Transverse colon (tissue), 4 donors: ENCODE measurements at places on chromosomes 13 and 19. TPM values are rescaled to one million over a fixed set of nuclear protein-coding genes. Genes with fewer than 3 reads are reported as not detected.

GRCh38 chr19:55590617-55591016 is 8.7 kb downstream of the FIZ1 start:
- H3K4me1 ChIP-seq: peaks cover 8% of the 10 kb centered on the region
- no peak overlapping the region for H3K27ac ChIP-seq
- no peak for DNase-seq
- no peak overlapping the region for H3K4me3 ChIP-seq

DNA sequence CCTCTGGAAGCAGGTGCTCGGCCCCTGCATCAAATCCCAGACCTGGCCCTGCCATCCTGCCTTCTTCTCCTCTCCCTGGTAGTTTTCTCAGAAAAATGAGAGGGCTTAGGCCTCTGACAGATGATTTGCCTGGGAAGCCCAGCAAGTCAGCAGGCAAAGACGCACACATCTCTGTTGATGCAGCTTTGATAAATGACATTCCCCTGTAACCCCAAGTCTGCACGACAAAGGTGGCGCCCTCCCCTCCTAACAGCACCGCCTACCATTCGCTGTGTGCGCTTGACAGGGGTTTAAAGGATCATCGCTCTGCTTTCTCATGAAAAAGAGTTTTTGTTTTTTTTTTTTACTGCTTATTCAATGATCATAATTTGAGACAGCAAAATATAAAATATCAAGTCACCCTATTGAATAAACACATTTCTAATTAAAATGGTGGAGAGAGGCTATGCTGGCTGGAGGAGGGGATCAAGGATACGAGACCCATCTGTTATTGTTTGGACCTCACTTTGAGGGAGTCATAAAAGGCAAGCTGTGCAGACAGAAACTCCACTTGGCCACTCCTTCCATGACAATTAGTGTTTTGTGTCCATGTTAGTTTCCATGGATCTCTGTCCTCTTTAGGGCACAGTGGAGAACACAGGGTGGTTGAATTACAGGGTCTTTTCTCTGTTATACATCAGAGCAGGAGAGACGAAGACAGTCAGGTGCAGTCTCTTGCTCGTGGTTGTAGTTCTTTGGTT is 126.1 kb downstream of the FGF9 start:
- H3K27ac ChIP-seq: no peak overlapping the region
- H3K27me3 ChIP-seq: no peaks in the 10 kb centered on the region
- no peak overlapping the region for H3K4me3 ChIP-seq
- DNase-seq: no peak
- H3K36me3 ChIP-seq: no peaks in the 10 kb centered on the region

GRCh38 chr19:3548606-3549005 is 8.8 kb downstream of the MFSD12 start:
- no peaks in the 10 kb centered on the region for H3K27me3 ChIP-seq
- DNase-seq: no peak
- H3K36me3 ChIP-seq: no peaks in the 10 kb centered on the region
- H3K4me1 ChIP-seq: peaks cover 4% of the 10 kb centered on the region
- H3K27ac ChIP-seq: no peak overlapping the region

- no peak overlapping the region for H3K27ac ChIP-seq
- no peak for DNase-seq
- H3K36me3 ChIP-seq: no peaks in the 10 kb centered on the region
- no peak overlapping the region for H3K4me3 ChIP-seq
- H3K27me3 ChIP-seq: peaks cover 60% of the 10 kb centered on the region
Observed at GRCh38 chr19:17454576-17455071, 6.1 kb downstream of the NXNL1 start.

The ZNF728 gene
- total RNA-seq: not detected

The LRRC4B gene
- total RNA-seq: 1.00 TPM

The EMP3 gene
- total RNA-seq: 5.2 TPM

DNA sequence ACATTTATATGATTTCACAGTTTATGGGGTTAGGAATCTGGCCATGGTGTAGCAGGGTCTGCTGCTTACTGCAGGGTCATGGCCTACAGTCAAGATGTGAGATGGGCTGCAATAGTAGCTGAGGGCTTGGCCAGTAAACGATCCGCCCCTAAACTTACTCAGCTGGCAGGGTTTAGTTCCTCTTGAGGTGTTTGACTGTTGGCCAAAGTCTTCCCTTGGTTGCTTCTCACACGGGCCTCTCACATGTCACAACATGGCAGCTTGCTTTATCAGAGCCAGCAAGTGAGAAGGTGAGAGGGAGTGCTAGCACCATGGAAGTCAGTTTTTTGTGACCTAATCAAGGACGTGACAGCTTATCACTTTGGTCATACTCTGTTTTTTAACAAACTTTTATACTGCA is 77.1 kb downstream of the DNAJC3 start:
- no peaks in the 10 kb centered on the region for H3K4me1 ChIP-seq
- H3K27me3 ChIP-seq: no peaks in the 10 kb centered on the region
- DNase-seq: no peak
- no peak overlapping the region for H3K4me3 ChIP-seq
- H3K36me3 ChIP-seq: no peaks in the 10 kb centered on the region

- no peak for DNase-seq
- no peak overlapping the region for H3K4me3 ChIP-seq
- H3K27me3 ChIP-seq: no peaks in the 10 kb centered on the region
Observed at GRCh38 chr13:60282186-60282585, 114.8 kb upstream of the TDRD3 start.

DNA sequence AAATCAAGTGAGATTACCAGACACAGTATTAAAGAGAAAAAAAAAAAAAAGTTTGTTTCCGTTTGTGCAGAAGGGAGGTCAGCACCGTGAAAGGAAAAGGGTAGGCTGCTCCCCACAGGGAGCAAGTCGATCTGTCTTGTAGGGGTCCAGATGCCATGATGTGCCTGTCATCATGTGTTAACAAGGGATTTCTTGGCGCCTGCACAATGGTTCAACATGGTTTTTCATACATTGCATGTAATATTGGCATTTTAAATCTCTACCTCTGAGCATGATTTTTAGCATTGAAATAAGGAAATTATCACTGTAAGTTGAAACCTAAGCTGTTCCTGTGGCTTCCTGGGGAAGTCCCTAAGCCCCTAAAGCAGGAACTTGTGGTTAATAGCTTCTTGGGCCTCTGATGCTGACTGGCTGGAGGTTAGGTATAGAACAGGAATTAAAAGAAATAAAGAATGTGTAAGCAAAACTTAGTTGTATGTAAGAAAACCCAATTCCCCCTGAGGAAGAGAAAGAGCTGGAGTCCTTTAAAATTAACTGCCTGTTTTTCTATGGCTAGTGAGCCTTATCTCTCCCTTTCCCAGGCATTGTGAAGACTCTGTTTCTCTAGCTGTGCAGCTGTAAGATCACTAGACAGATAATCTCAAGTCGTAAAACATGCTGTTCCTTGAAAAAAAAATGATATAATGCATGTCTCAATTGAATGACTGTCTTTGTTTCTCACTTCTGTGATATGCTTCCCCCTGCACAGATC is 7.4 kb upstream of the FCGBP start:
- peaks cover 6% of the 10 kb centered on the region for H3K27me3 ChIP-seq
- DNase-seq: peak; percentile 55
- no peaks in the 10 kb centered on the region for H3K36me3 ChIP-seq

The ADGRE3 gene
- total RNA-seq: not detected

GRCh38 chr19:19662344-19662743 is 1.1 kb downstream of the ATP13A1 start:
- no peaks in the 10 kb centered on the region for H3K27me3 ChIP-seq
- no peak overlapping the region for H3K4me3 ChIP-seq
- DNase-seq: no peak
- peak overlapping the region; percentile 98 for H3K27ac ChIP-seq

DNA sequence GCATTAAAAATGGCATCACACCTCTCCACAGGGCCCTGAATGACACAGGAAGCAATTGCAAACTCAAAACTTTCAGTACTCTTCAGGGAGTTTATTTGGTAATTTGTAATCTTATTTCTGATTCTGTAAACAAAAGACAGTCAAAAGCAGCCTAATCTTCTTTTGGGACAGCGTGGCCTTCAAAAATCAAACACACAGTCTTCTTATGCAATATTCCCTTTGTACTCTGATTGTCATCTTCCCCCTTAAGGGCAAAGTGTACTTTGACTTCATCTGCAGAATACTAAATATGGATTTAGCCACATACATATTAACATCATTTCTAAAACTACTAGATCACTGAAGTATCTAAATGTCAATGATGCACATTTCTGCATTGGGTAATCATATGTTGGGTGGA is 322.0 kb downstream of the MZT1 start:
- H3K4me1 ChIP-seq: no peaks in the 10 kb centered on the region
- H3K36me3 ChIP-seq: no peaks in the 10 kb centered on the region
- H3K27me3 ChIP-seq: no peaks in the 10 kb centered on the region
- H3K4me3 ChIP-seq: no peak overlapping the region

- no peaks in the 10 kb centered on the region for H3K36me3 ChIP-seq
- no peak overlapping the region for H3K27ac ChIP-seq
- H3K4me3 ChIP-seq: no peak overlapping the region
- DNase-seq: no peak
Observed at GRCh38 chr19:35164418-35164817, 9.9 kb downstream of the FXYD5 start.

GRCh38 chr19:3671680-3672574 is 28.3 kb downstream of the PIP5K1C start:
- H3K4me3 ChIP-seq: peak overlapping the region; percentile 26
- peaks cover 48% of the 10 kb centered on the region for H3K4me1 ChIP-seq
- H3K27me3 ChIP-seq: no peaks in the 10 kb centered on the region
- no peak for DNase-seq

GRCh38 chr13:107713314-107713713 is 502.0 kb downstream of the LIG4 start:
- no peak overlapping the region for H3K27ac ChIP-seq
- H3K4me1 ChIP-seq: no peaks in the 10 kb centered on the region
- no peaks in the 10 kb centered on the region for H3K36me3 ChIP-seq

DNA sequence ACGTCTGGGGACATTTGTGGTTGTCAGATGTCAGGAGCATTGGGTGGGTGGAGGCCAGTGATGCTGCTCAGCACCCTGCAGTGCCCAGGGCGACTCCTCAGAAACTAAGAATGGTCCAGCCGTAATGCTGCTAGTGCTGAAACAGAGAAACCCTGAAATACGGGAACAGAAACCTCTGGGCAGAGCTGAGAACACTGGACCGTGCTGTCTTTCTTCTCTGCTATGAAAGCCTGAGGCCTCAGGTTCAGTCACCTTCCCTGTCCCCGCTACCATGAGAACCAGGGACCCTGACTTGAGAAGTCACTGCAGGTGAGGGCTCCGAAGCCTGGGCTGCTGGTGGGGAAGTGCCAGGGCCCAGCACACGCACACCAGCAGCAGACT is 13.4 kb downstream of the CAPS start:
- peaks cover 4% of the 10 kb centered on the region for H3K36me3 ChIP-seq
- H3K4me3 ChIP-seq: no peak overlapping the region
- H3K27ac ChIP-seq: peak overlapping the region; percentile 75
- peaks cover 15% of the 10 kb centered on the region for H3K4me1 ChIP-seq

The WDR88 gene
- total RNA-seq: not detected

DNA sequence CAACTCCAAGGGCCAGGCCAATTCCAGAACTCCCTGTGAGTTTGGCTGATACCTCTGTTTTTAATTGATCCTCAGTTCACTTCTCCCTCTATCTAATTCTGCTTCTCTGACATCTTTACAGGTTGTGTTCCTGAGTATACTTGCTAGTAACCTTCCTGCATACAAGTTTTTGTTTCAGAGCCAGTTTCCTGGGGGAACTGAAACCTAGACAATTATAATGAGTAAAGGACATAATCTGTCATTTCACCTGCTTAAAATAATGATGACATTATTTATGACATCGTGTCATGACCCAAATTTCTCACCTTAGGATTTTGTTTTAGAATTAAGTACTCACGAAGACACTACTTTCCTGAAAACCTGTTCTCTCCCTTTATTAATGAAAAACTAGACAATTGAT is 12.5 kb upstream of the MYCBP2 start:
- H3K4me3 ChIP-seq: no peak overlapping the region
- no peak overlapping the region for H3K27ac ChIP-seq
- H3K4me1 ChIP-seq: no peaks in the 10 kb centered on the region
- no peaks in the 10 kb centered on the region for H3K36me3 ChIP-seq

The LILRB2 gene
- 2.4 TPM for total RNA-seq

DNA sequence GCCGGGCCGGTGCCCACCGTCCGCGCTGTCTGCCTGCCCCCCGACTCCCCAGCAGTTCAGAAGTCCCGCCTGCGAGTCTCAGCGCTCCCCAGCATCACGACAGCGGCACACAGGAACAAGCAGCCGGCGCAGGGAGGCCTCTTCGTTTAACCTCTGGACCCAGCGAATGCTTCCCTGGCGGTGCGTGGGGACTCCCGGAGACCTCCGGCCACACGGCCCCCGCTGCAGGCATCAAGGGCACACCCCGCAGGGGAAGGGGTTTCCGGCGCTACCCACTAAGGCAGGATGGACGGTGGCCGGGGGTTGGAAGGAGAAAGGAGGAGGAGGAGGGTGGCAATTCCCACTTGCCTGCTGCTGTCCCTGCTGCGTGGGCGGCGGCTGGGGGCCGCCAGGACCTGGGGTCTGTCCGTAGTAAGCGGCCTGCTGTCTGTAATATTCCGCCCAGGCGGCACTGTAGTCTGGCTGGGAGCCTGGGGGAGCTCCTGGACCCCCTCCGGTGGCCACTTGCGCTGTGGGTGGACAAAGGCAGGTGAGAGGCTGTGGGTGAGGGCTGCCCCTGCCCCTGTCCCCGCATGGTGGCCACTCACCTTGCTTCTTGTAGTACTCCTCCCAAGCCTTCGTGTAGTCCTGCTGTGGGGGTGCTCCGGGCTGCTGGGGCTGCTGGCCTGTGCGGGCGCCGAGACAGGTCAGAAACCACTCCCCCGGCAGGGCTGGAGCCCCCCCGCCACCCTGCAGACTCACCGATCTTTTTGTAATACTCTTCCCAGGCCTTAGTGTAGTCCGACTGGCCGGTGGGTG is 9.6 kb downstream of the KHSRP start:
- peaks cover 3% of the 10 kb centered on the region for H3K4me1 ChIP-seq
- peaks cover 45% of the 10 kb centered on the region for H3K36me3 ChIP-seq
- no peak for DNase-seq
- H3K4me3 ChIP-seq: no peak overlapping the region
- H3K27me3 ChIP-seq: no peaks in the 10 kb centered on the region

DNA sequence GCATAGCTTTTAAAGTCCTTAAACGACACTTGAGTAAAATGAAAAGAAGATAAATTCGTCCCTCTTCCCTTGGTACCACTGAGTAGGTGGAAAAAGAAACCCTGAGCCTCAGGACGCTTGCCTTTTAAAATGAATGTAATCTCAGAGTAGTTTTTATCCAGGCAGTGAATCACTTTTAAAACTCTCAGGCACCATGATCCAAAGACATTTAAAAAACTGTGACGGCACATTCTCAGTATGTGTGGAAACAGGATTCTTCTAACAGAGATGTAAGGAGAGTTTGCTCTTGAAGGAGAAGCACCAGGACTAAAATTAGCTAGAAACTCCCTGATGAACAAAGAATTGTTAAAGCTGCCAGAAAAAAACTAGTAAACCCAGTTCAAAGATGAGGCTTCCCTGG is 105.7 kb upstream of the SLC15A1 start:
- H3K27ac ChIP-seq: no peak overlapping the region
- no peak overlapping the region for H3K4me3 ChIP-seq
- H3K36me3 ChIP-seq: peaks cover 20% of the 10 kb centered on the region
- DNase-seq: no peak
- peaks cover 4% of the 10 kb centered on the region for H3K4me1 ChIP-seq

The ZNF681 gene
- 2.3 TPM for total RNA-seq

- H3K4me3 ChIP-seq: no peak overlapping the region
- no peaks in the 10 kb centered on the region for H3K36me3 ChIP-seq
- DNase-seq: no peak
- no peaks in the 10 kb centered on the region for H3K4me1 ChIP-seq
- no peak overlapping the region for H3K27ac ChIP-seq
- no peaks in the 10 kb centered on the region for H3K27me3 ChIP-seq
Observed at GRCh38 chr19:46365561-46365960, 18.7 kb downstream of the PPP5C start.

GRCh38 chr13:89468081-89468480 is 1796.9 kb downstream of the SLITRK5 start:
- no peak overlapping the region for H3K4me3 ChIP-seq
- H3K27me3 ChIP-seq: no peaks in the 10 kb centered on the region
- DNase-seq: no peak
- H3K27ac ChIP-seq: no peak overlapping the region
